ENCODE measurements at places on chromosomes 13 and 19.

- DNase-seq = no peak
Observed at GRCh38 chr19:50418176-50419021, at the start of gene SPIB. SPIB (plus strand) TSS chr19:50418938; CDS start chr19:50418963, 25 bp downstream.

DNA sequence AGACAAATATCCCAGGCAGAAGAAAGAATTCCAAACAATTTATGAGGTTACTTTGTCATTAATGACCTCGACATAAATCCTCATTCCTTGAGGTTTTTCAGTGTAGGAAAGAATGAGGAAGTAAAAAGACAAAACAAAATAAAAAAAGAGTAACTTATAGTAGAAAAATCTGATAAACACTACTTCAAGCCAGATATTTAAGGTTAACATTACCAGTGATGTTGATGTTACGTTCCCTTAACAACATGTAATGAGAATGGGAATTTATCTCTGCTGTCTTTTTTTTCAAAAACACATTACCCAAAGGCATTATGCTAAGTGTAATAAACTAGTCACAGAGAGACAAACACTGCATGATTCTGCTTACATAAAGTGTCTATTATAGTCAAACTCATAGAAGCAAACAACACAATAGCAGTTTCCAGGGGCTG lies 935.1 kb downstream of the SLITRK1 start:
- DNase-seq = no peak

- DNase-seq = no peak
Observed at GRCh38 chr19:9799162-9799561, 19.7 kb downstream of the FBXL12 start.

GRCh38 chr13:93758575-93758974 lies 532.0 kb downstream of the GPC6 start:
- DNase-seq = no peak

DNA sequence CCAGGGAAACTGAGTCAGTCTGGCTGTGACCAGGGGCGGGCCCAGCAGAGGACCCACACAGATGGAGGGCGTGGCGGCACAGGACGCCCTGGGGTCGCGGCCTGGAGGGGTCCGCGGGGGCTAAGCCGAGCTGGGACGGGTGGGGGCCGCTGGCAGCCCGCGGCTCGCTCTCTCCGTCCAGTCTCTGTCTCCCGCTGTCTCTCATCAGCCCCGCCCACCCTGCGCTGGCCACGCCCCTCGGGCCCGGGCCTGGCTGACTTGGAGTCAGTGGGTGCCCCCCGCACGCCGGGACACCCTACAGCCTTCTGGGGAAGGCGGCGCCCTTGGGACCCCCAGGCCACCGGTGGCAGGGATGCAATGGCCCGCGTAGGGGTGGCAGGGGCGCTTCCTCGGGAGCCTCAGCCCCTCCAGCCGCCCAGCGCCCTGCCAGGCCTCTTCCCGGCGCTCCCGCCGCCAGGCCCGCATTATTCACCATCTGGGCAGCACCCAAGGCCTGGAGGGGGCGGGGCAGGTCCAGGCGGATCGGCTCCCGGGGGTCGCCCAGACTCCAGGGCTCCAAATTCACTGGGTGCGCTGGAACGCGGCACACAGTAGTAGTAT lies at the start of gene TBXA2R:
Gene TBXA2R (minus strand): TSS at position 186 of the 600 bp plus-strand sequence. CDS start 6,241 bp downstream, outside the sequence.
- peak; percentile 37 for DNase-seq

- DNase-seq = no peak
Observed at GRCh38 chr13:112529216-112529615, 58.7 kb downstream of the TUBGCP3 start.

GRCh38 chr13:44046428-44046827 lies 166.7 kb downstream of the LACC1 start:
- no peak for DNase-seq

- no peak for DNase-seq
Observed at GRCh38 chr13:27472941-27473340, 22.6 kb upstream of the MTIF3 start.

GRCh38 chr19:18878858-18879578 lies 16.9 kb downstream of the CERS1 start:
- no peak for DNase-seq

DNA sequence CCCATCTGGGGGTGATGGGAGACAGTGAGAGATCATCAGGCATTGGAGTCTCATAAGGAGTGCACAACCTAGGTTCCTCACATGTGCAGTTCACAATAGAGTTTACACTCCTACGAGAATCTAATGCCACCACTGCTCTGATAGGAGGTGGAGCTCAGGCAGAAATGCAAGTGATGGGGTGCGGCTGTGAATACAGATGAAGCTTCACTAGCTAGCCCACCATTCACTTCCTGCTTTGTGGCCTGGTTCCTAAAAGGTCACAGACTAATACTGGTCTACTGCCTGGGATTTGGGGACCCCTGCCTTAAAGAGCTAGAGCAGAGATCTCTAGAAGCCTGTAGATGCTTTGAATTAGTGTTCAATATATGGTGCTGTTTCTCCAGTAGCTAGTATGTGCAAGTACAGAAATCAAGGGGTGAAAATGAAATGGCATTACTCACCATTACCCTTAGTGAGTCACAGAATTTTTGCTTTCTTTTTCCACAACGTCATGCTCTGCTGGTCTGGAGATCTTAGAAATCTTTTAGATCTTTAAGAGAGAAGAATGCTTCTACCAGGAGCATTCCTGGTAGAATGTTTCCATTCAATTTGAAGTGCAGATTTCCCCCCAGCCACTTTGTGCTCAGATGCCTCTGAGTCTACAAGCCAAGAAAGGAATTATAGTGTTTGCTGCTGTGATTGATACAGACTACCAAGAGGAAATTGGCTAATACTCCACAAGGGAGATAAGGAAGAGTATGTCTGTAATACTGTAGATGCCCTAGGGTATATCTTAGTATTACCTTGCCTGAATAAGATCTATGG lies 2301.2 kb downstream of the PCDH9 start:
- no peak for DNase-seq

DNA sequence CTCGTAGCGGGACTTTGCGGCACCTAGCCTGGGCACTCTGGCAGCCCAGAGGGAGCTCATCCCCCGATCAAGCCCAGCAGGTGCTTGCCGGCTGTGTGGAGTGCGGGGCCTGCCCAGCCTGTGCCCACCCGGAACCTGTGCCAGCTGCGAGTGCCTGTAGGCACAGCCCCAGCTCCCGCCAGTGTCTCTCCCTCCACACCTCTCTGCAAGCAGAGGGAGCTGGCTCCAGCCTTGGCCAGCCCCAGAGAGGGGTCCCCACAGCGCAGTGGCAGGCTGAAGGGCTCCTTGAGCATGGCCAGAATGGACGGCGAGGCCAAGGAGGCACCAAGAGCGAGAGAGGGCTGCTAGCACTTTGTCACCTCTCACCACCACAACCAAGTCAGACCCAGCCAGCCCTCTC lies 55.5 kb upstream of the C1QTNF9B start:
- no peak for DNase-seq

- no peak for DNase-seq
Observed at GRCh38 chr13:76380446-76381065, 505.6 kb downstream of the KCTD12 start.

GRCh38 chr19:43290568-43291359 lies 21.4 kb upstream of the PSG9 start:
- DNase-seq = no peak

DNA sequence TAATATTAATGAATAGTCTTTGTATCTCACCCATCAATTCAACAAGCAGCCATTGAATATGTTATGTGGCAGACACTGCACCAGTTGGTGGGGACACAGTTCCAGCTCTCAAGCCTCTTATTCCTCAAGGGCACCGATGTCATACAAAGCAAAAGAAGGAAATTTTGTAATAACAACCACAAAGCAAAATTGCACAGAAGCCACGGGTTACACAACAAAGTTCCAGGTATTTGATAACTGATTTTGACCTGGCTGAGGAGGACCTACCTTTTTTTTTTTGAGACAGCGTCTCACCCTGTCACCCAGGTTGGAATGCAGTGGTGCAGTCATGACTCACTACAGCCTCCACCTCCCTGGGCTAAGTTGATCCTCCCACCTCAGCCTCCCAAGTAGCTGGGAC lies 266.7 kb downstream of the FOXO1 start:
- no peak for DNase-seq

DNA sequence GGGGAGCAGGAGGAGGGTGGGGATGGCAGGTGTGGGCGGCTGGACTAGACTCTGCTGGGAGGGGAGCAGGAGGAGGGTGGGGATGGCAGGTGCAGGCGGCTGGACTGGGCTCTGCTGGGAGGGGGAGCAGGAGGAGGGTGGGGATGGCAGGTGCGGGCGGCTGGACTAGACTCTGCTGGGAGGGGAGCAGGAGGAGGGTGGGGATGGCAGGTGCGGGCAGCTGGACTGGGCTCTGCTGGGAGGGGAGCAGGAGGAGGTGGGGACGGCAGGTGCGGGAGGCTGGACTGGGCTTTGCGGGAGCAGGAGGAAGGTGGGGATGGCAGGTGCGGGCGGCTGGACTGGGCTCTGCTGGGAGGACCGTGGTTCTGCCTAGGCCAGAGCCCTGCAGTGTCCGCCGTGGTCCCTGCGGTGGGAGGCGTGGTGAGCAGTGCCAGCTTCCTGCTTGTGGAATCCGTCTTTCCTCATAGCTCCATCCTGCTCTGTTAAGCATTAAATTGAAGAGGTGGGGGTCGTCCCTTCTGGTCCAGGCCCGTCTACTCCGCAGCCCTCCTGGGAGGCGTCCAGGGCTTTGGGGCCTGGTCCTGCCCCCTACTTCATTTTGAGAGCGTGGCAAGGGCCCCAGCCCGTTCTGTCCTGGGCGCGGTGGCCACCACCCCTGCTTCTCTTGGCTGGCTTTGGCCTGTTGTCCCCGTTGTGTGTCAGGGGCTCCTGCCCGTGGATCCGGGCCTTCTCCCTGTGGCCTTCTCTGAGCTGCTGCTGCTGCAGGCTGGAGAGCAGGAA lies 4.7 kb downstream of the SPPL2B start:
- DNase-seq = no peak

GRCh38 chr13:48054601-48055000 lies 17.1 kb downstream of the NUDT15 start:
- DNase-seq = no peak

- DNase-seq = peak; percentile 56
Observed at GRCh38 chr13:46179491-46179908, 2.5 kb downstream of the LCP1 start.

DNA sequence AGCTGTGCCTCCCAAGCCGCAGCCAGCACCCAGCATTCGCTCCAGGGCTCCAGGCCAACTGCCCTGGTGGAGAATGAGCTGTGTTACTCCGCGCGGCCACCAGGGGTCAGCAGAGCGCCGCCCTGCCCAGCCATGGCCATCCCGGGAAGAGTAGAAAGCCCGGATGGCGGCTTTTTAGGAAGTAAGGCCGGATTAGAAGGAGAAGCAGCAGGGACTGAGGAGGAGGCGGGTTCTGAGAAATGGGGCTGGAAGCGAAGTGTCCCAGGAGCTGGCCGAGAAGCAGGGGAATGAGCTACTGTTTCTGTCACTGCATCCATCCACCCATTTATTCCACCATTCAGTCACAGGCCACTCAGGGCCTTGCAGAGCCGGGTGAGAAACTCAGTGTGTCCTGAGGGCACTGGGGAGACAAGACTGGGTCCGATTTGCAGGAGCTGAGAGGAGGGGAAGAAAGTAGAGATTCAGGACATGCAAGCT lies 6.6 kb upstream of the NPAS1 start:
- peak; percentile 27 for DNase-seq

DNA sequence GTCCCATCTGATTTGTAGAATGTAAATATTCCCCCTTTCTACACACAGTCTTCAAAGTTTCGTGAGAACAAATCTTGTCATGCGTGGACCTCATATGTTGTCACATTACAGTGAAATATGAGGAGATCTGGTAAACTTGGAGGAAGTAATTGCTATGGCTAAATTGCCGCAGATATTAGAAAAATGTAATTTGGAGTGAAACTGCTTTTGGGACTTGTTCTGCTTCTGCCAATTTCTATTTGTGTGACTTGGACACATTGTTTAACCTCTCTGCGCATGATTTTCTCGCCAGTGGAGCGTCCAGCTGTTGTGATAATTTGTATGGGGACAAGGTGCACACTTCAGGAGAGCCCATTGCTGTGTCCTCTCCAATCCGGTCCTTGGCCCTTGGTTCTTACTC lies 693.1 kb upstream of the SLC10A2 start:
- DNase-seq = no peak

DNA sequence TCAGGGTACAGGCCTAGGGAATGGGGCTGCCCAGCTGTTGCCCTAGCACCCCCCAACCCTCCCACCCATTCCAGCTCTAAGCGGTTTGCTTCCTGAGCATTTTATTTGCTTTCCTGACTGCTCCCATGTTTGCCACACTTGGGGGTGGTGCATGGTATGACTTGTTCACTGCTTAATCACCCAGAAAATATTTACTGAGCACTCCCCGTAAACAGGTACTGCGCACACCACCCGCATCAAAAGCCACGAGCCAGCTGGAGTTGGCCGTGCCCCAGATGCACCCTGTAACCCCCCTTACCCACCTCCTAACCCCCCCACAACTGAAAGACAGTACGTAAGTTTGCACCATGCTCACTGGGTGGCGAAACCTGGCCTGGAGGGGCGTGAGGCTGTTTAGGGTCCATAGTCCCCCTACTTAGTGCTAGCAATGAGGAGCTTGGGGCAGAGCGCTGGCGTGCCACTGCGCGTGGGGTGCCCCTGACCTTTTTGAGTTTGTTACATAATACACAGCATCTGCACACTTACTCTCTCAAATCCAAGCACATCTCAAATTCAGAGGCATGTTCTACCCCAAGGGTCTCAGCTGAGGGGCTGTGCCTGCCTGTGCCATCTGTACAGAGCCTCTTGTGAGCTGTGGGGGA lies 29.8 kb downstream of the DPF1 start:
- no peak for DNase-seq

DNA sequence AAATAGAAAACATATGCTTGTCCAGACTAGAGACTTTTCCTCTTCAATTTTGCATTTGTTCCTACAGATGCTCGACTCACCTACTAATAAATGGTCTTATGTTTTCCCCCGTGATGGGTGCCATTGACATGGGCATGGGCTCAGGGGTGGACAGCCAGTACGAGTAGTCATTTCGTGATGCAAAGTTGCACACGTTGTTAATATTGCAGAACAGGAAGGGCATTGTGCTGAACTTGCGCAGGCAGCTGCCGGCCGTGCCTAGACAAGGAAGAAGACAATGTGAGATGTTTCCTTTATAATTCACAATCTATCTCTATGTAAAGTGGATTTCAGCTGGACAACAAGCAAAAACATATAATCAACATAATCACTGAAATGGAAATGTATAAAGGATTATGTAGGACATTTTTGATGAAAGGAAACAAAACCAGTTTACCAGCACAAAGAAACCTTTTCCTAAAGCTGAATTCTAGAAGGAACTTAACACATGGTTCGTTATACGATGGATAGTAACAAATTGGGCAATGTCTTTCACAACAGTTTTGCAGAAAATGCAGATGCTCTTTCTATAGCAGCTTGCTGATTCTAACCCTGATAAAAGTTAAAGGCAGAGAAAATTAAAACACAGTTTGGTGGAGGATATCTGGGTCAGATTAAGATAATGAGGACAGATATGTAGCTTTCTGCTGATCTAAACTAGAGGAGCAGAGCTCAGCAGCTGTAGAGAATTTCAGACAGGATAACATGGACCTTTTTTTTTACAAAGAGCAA lies 145.7 kb downstream of the COL4A1 start:
- DNase-seq = no peak

DNA sequence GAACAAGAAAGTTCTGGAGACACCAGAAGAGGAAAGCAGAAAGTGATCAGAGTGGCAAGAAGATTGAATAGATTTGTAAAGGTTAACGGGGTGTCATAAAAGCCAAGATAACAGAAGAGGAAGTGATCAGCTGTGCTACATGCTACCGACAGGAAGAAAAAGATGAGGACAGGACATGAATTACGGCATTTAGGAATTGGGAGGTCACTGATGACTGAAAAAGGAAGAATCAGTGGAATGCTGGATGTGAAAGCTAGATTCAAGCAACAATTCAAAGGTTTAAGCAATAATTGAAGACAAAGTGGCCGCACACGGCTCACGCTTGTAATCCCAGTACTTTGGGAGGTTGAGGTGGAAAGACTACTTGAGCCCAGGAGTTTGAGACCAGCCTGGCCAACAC lies 15.1 kb downstream of the ZNF160 start:
- no peak for DNase-seq
